DMS79 (cell line): ENCODE measurements at places on chromosomes 3 and 15.
A peak's percentile ranks its signal among the peaks of the same experiment; 100 is the strongest.

- DNase-seq: no peak
These were observed 1458.4 kb upstream of the CADM2 start for GRCh38 chr3:83500422-83500821.

GRCh38 chr3:49901366-49902339 lies 2.0 kb downstream of the MST1R start:
- DNase-seq: no peak

DNA sequence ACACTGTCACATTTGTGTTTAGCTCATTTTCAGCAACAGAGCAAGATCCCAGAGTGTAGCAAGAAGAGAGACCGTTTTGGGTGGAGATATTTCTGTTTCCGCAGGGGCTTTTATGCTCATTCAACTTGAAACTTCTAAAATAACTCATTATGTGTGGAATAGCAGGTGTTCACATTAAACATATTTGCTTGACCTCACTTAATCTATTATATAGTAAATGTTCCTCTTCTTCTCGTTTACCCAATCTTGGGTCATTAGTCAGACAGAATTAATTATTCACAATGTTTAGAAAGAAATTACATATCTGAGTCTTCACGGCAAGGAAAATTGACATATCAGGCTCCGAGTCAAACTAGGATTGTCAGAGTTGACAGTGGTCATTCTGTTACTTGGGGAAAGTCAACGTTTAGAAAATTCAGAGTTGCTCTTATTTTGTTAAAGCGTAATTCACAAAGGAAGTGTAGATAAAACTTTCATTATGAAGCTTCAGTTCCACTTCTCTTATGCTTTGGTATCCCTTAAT lies 222.9 kb downstream of the TPRG1 start:
- no peak for DNase-seq

DNA sequence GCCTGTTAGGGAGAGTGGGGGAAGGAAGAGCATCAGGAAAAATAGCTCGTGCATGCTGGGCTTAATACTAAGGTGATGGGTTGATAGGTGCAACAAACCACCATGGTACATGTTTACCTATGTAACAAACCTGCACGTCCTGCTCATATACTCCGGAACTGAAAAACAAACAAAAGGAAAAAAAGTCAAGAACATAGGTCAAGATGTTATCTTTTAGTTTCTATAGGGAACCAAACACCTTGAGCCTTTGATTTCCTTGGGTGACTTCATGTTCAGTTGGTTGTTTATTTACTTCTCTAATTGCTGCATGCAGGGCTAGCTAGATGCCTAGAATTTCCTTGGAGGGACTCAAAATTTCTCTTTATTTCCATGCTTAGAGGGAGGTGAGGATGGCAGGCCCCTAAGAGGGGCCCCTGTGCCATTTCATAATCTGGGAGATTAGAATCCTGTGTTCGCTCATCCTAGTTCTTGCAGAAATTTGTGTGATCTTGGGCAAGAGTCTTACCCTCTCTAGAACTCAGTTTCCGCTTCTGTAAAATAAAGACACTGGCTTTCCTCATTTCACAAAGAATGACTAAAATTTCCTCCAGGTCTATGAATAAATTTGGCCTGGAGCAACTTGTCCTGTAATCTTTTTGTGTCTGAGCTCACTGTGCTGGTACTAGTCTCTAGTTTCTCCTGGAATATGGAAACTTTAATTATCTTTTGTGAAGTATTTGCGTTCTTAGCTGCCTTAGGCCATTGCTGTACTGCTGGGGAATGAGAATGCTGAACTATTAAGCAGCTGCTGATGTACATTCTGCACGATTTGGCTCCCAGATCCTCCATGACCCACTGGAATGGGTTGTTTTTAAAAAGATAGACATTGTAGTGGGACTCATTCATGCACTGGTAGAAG lies 457.5 kb downstream of the EDEM1 start:
- no peak for DNase-seq

GRCh38 chr15:82093774-82094211 lies 48.0 kb upstream of the MEX3B start:
- DNase-seq: no peak

GRCh38 chr15:88586401-88587162 lies 34.6 kb upstream of the AEN start:
- DNase-seq: no peak

DNA sequence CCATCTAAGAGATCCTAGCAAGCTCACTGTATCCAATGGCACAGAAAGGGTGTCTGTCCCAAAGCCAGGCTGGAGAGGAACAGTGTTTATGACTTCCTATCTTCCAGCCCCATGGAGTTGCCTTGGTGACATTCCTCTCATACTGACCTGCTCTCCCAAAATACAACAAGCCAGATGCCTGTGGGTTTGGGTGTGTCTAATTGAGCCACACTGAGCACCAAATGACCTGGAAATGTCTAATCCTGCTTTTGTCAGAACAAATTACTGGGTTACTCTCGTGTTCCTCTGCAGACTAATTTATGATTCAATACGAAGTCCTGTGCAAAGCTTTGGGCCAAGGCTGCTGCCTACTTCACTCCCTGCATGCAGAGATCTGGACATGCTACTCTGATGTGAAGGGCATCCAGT lies 98.1 kb upstream of the STRIT1 start:
- peak; percentile 40 for DNase-seq

- no peak for DNase-seq
These were observed 36.6 kb upstream of the POMGNT2 start for GRCh38 chr3:43142472-43142871.

GRCh38 chr3:189898559-189899153 lies 222.0 kb downstream of the P3H2 start:
- no peak for DNase-seq
